ENCODE measurements at places on chromosomes 1 and 21.

DNA sequence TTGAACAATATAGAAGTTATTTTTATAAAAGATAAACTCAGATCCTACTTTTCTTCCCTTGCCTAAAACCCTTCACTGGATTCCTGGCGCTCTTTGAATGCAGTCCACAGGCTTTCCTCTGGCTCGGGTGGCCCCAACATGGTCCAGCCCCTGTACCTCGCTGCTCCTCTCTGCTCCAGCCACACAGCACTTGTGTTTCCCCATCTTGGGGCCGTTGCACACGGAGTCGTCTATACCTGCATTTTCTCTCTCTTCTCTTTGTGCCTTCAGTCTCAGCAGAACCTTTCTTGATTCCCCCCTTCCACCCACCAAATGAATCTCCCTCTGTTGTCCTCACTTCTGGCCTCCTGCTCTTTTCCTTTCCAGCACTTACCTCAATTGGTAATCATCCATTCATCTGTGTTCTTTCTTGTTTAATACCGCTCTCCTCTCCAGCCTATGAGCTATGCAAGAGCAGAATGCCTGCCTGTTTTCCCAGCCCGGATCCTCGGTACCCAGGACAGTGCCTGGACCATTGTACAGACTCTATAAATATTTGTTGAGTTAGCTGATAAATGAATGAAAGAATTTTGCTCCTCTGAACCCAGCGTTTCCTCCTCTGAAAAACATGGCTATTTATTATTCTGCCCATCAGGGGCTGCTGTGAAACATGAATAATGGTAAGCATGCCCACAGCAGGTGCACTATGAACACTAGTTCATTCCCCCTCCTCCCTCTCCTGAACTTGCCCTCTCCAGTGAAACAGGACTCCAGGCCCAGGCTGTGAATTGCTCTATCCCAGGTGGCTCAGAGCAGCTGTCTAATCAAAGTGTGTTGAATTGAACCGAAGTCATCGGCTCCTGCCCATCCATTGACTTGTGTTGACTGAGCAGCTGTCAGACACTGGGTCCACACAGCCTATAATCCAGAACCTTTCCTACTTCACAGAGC, 266.9 kb downstream of the PTPRU start:
- DNase-seq = no peak

GRCh38 chr1:109619576-109620400, at the start of the genes AMPD2 and GNAT2:
AMPD2 (plus strand) TSS chr1:109619837; CDS start chr1:109621176, 1,339 bp downstream.
GNAT2 (minus strand) TSS chr1:109619616; CDS start chr1:109612870, 6,746 bp downstream.
- DNase-seq = peak; percentile 47

DNA sequence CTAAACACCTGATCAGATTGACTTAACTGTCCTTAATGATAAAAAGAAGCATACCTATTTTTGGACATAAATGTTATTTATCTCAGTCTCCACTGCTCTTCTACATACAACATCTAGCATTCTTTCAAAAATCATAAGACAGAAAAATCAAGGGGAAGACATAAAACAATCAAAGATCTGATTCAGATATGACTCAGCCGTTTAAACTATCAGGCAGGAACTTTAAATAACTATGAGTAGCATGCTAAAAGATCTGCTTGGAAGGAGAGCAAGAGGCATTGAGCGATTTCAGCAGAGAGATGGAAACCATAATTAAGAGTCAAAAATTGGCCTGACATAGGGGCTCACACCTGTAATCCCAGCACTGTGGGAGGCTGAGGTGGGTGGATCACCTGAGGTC, 27.2 kb upstream of the SLC22A15 start:
- DNase-seq = no peak

DNA sequence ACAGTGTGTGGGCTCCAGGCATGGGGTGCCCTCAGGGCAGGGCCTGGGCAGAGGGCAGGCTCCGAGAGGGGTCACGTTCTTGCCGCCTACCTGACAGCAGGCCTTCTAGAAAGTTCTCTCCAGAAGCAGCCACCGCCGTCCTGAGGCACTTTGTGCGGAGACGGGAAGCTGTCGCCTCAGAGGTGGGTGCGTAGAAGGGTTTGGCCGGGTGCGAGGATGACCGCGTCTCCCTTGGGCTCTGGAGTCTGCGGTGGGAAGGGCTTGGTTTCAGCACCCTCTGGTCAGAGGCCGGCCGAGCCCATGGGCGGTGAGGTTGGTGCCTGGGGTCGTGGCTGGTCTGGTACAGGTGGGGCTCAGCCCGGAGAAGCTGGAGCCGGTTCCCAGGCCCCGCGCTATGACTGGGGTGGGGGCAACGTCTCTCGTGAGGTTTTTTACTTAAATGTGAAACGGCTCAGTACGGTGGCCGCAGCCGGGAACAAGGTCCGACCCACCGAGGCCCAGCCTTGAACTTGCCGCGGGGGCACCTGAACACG, 10.1 kb upstream of the TTLL10 start:
- no peak for DNase-seq

DNA sequence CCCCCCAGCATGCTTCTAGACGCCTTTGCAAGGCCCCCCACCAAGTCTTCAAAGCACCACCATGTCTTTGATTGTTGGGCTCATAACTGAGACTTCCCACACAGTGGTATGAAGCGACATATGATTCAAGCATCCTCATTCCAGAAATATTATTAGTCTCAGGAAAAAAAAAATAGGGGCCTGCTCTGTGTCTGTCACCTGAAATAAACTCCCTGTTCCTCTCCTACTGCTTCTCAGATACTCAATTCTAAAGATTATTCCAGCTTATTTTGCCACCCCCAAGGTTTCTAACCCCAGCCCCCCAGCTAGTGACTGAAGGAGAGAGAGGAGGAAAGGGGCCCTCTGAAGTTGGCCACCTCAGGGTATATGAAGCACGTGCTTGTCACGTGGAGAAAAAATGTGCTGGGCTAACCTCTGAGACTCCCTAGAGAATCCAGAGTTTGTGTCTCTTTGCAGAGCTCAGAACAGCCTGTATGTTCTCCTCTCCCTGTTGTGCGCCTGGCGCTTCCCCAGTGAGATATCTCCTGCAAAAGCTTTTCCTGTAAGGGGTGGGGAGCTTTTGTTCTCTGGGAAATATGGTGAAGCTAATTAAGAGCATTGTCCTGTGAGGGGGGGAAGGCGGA, 35.9 kb upstream of the RASAL2 start:
- no peak for DNase-seq

DNA sequence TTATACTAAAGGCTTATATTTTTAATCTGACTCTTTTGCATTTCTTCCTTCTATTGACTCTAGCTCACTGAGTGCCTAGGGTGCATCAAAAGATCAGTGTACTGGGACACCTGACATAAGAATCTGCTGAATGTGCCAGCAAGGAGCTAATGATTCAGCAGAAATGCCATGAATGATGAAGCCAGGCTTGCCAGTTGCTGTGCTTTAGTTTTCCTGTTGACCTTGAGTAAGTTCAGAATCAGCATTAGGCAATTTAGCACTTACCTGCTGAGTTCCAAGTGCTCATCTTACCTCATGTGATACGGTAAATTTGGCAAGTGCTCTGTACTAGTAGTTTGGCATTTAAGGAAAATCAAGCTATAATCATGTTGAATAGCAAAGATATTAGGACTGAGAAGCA, 523.2 kb upstream of the B3GALT2 start:
- DNase-seq = no peak

DNA sequence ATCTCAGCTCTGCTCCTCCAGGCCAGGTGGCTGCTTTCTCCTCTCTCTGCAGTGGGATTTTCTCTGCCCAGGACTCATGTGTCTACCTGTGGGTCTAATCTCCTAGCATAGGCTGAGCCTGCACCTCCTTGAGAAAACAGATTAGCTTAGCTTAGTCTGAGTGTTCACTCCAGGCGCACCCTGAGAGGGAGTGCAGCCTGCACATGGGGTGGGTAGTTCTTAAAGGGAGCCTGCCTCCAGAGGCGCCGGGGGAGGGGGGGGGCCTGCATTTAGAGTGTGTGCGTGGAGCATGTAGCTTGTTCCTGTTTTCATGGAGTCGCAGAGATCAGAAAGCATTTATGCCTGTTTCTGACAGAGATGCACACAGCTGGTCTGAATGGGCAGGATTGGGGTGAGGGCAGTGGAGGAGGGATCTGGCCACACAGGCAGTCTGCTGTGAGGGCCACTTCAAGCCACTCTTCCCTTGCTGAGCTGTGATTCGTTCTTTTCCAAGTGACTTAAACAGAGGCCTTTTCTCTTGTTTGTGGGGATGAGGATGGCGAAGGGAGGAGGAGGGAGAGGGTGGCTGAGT, 45.2 kb downstream of the GALNT2 start:
- no peak for DNase-seq

GRCh38 chr1:60637651-60638050, 444.7 kb upstream of the NFIA start:
- no peak for DNase-seq

DNA sequence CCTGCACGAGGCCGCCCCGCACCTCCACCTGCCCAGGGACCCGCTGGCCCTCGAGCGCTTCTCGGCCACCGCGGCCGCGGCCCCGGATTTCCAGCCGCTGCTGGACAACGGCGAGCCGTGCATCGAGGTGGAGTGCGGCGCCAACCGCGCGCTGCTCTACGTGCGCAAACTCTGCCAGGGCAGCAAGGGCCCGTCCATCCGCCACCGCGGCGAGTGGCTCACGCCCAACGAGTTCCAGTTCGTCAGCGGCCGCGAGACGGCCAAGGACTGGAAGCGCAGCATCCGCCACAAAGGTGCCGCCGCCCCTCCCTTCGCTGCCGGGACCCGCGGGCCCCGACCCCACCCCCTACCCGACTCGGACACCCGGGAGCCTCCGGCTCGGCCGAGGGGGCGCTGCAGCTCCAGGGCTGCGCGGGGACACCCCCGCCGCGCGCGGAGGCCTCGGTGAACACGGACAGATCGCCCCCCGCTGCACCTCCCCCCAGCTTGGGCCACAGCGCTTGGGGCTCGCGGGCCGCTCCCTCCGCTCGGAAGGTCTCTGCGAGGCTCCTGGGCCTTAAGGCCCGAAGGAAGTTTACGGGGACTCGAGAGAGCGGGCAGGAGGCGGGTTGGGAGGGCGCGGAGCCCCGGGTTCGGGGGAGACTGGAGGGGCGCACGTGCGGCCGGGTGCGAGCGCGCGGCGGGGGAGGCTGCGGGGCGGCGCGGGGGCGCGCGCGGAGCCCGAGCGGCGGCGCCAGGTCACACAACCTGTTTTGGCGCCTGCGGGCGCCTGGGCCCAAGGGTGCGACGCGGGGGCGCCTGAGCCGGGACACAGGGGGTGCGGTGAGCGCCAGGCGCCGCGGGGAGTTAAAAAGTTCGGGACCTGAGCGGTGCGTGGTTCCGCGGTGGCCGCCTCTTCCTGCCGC, 1.2 kb downstream of the SAMD11 start:
- DNase-seq = no peak

Measured in T1000 (cell line).